Activated CD8-positive, alpha-beta memory T cell treated with anti-CD3 and anti-CD28 coated beads for 1 hour (primary cell): ENCODE measurements at places on chromosomes 7 and 10.

GRCh38 chr10:47024046-47024322 is 112.8 kb downstream of the PTPN20 start:
- no peak for DNase-seq

DNA sequence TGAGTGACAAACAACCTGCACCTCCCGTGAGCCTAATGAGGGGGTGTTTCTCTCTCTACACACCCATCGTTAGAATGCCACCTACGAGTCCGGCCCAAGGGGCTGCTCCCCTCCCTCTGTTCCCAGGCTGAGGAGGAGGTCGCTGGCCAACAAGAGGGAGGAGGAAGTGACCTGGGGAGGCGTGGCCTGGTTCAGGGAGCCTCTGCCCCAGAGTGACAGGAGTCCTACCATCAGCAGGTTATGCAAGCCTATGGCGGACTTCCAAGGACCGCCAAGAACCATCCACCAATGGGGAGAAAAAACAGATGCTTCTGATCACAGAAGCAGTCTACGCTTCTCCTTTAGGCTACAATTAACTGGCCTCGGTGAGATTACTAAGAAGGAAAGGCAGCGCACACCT is 12.3 kb upstream of the EGFR start:
- DNase-seq: no peak

DNA sequence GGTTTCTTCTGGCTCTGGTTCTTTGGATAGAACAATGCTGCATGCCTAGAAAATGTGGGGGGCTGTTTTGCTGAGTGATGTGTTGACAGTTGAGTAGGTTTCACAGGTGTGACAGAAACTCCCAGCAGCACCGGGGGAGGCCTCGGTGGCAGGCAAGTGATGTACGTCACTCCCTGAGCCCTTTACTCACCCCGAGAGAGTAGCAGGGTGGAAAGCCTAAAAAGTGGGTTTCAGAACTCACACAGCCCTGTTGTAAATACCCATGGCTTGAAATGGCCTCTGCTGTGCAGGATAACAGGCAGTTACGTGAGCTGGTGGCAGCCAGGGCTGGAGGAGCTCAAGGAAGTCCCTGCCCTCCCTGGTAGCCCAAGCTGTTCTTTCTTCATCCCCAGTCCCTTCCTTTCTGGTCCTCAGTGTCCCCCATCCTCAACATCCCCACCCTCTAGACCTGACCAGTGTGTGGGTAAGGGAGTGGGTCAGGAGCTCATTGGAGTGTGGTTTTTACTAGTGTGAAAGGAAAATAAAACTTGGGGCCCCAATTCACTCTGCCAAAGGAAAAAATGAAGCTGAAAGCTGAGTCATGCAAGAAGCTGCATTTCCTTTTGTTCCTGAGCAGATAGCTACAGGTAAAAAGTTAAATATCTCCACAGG is 258.1 kb downstream of the STK31 start:
- DNase-seq: no peak

DNA sequence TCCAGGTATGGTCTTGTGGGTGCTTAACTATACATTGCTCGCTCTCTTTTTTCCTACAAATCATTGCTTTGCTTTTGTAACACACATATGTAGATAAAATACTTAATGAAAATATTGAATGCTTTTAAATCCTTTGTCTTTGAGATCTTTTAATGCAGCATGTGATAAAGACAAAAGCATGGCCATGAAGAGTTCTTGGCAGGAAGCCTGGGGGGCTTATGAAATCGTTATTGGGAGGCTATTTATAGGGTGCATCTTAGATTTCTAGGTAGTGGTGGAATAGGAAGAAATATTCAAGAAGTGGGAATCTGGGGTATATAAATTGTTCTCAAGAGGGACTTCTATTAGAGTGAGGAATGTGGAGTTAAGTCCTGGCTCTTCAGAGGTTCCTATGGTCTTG is 21.9 kb downstream of the UBE2D1 start:
- DNase-seq: no peak

DNA sequence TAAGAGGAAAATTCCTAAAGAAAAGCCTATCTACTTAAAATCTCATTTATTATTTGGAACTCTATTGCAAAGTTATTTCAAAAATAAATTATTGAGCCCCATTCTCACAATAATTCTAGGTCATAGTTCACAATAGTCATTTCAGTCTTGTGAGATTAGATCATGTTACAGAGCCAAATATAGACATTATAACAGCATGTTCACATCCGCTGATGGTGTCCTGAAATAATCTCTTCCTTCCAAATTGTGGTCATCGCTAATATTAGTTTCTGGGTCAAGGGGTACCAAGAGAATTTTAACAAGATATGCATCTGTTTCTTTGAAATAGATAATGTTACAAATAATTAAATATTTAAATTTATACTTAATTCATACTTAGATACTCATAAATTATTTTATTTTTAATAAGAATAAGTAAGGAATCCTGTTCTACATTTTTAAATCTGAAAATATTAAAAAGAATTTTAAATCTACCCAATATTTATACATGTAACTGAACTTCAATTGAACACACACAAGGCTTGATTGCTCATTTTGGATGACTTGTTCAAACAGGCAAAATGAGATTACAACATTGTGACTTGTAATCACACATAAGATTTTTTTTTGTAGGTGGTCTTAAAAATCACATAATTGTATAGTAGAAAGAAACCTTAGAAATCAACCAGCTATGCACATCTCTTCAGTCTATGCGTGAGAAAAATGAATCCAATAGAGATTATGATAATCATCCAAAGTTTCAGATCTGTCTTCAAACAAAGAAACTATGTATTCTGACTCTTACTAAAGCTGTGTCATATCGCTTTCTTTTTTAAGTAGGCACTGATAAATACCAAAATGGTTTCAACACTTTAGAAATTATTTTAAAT is 13.1 kb downstream of the GNAT3 start:
- DNase-seq: no peak

- no peak for DNase-seq
These were observed 44.2 kb downstream of the ZNF438 start for GRCh38 chr10:30987463-30987862.

GRCh38 chr7:99806839-99807478 is 20.9 kb upstream of the CYP3A43 start:
- DNase-seq: no peak

- no peak for DNase-seq
These were observed 32.4 kb downstream of the ANXA11 start for GRCh38 chr10:80172896-80173295.

DNA sequence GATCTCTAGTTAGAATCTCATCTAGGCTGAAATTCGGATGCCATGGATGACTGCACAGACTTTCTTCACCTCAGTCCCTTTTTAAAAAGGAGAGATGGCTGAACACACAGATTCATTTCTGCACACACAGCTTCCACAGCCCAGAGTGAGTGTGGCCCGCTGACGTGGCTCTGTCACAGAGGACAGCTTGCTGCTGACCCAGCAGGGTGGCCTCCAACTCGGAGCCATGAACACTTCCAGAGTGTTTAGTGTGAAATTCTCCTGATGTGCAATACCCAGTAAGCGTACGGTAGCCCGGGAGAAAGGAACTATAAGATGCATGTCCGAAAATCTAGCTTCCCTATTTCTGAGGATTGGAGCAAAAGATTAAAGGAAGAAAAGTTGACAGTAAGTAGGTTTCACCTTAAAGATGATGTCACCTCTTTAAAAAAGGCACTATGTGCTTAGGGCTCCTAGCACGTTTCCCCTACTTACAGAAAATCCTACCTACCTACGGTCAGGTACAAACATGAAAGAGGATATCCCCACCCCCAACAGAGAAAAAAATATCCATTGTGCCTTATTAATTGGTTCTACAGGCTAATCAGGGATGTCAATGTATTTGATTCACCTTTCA is 162.2 kb downstream of the RAPGEF5 start:
- no peak for DNase-seq

DNA sequence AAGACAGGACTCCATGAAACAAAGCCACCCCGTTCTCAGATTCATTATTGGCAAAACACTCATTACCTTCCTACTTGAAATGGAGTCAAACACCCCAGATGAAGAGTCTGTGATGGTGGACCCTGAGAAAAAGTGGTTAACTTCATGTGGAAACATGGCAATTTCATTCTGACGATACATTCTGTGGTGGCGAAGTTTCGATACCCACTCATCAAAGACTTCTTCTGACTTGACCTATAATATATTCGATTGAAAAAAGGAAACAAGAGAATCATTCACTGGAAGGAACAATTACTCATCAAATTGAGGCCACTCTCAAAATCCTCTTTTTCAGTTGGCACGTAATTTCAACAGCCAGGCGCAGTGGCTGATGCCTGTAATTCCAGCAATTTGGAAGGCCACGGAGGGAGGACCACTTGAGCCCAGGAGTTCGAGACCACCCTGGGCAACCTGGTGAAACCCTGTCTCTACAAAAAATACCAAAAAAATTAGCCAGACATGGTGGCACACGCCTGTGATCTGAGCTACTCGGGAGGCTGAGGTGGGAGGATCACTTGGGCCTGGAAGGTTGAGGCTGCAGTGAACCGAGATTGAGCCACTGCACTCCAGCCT is 108.8 kb upstream of the GSDME start:
- DNase-seq: no peak

- no peak for DNase-seq
These were observed 46.6 kb downstream of the BPGM start for GRCh38 chr7:134693256-134693655.

DNA sequence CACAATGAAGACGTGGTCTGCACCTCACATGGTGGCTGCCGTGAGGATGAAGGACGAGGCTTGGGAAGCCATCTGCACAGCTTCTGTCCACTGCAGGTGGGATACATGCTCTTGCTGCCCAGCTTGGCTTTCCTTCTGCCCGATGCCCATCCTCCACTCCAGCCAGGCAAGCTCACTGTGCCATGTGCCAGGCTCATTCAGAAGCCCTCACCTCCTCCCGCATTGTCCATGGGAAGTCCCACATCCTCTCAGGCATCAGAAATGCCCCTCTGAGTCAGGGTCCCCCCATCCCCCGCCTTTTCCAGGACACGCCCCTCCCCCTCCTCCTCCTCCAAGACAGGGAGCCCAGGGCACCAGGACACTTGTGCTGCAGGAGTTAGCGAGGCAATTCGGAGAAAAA is 4.6 kb upstream of the NOM1 start:
- DNase-seq: no peak

DNA sequence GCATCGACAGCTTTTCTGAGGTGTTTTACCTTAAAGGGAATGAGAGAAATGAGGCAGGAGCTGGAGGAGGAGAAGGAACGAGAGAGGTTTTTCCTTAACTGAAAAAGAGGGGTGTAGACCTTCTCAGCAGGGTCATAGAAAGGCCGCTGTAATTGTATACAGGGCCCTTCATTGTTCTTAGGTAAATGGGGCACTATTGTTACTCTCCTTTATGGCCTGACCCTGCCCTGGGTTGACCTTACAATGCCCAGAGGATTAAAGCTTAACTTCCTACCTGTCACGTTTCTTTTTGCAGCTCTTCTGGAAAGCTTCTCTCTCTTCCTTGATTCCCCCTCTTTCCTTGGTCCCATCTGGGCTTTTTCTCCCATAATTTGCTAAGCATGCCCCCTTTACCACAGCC is 13.7 kb upstream of the PDLIM1 start:
- DNase-seq: no peak

- no peak for DNase-seq
These were observed 1.3 kb upstream of the ARID5B start for GRCh38 chr10:61899997-61900828.

DNA sequence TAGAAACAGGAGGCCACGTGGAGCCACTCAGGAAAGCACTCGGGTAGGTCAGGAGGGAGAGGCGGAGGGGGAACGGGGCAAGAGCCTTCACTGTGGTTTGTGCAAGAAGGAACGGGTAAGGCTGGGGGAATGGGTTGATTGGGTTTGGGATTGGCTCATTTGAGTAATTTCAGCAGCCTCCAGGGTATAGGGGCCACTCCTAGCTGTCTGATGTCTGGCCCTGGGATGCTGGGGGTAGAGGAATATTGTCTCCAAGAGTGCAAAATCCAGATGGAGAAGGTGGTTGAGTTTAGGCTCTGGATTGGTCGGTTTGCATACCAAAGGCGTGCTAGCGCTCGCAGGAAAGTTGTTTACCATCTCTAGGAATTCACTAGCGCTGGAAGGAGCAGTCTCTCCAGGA is 47.2 kb downstream of the MYL10 start:
- no peak for DNase-seq

GRCh38 chr10:44995914-44996669 is 4.6 kb upstream of the ZNF22 start:
- DNase-seq: no peak

- DNase-seq: no peak
These were observed 40.5 kb upstream of the ADO start for GRCh38 chr10:62764011-62764410.

DNA sequence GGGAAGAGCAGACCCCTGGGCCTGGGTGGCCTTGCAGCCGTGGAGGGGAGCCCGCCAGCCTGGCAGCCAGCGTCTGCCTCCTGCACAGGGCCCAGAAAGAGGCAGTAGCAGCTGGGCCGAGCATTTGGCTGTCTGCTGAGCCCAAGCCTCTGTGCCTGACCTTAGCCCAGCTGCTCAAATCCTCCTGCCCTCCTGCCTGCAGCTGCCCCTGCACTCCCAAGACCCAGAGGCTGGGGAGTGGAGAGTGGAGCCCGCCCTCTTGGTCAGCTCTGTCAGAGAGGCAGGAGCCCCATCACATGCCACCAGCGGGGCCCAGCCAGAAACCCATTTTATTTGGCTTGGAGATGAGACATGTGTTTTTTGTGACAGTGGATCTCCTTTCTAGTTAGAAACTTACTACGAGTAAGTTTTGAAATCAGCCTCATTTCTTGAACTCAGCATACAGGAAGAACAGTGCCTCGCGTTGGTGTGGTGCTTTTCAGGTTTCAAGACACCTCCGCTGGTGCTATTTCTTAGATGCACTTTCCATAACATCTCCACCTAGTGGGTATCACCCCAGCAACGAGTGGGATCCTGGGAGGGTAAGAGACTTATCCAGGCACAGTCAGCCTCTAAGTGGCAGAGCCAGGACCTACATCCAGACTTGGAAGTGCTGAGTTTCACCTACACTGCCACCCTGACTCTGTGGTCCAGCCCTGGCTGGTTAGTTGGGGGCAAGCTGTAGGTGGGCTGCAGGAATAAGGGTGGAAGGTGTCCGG is 477.1 kb downstream of the RPS24 start:
- DNase-seq: no peak

DNA sequence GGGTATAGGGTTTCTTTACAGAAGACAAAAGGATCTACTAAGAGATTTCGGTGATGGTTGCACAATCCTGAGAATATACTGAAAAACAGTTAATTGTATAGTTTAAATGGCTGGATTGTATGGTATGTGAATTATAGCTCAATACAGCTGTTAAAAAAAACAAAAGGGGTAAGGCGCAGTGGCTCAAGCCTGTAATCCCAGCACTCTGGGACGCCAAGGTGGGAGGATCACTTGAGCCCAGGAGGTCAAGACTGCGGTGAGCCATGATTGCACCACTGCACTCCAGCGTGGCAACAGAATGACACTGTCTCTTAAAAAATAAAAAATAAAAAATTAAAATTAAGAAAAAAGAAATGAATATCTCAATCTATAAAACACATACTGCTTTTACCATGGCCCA is 18.5 kb downstream of the ESYT2 start:
- no peak for DNase-seq
